ENCODE measurements at places on chromosomes 12 and 14.
A peak's percentile ranks its signal among the peaks of the same experiment; 100 is the strongest.

DNA sequence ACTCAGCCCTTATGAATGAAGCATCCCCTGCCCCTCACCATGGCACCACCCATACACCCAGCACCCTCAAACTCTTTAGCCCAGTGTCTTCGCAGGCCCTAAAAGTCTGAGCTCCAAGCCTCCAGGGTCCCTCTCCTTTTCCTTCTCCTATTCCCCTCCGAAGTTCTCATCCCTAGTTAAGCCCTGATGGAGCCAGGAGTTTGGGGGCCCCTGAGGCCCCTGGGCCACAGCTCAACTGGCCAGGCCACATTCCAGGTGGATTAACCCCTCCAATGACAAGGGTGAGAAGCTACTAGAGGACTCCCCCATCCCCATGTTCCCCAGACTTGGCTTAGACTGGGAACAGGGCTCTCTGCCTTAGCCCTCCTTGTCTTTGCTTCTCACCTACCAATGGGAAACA, 2.6 kb downstream of the RARG start:
- no peak for DNase-seq

GRCh38 chr14:39673270-39673711, 241.1 kb upstream of the FBXO33 start:
- DNase-seq = no peak

DNA sequence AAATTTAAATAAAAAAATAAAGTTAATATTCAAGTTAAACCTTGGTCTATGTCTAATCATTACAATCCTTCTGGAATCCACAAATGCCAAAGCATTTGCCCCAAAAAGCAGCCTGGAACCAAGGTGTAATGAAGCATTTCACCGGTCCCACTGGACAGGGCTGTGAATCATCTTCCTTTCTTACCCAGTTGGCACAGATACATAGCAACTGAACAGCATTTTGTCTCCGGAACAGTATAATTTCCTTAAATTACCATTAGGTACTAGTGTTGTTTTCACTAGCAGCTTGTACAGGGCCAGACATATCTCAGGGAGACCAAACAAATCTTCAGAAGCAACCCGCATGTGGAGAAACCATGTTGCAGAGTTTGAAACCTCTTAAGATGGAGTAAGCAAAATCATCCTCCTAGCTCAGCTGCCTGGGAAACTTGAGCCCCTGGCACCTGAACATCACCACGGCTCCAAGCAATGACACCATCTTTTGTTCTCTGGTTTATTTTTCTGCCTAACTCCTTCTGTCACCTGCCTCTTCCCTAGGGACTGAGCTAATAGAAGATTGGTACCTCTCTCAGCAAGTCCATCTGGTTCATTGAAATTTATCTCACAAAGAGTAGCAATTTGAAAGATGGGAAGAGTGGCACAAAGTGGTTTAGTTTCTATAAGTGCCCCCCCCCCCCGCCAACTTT, 17.9 kb upstream of the MDM1 start:
- DNase-seq = no peak

GRCh38 chr12:108447168-108447832, 67.8 kb upstream of the FICD start:
- no peak for DNase-seq

GRCh38 chr14:55277972-55278740, 6.9 kb downstream of the FBXO34 start:
- DNase-seq = no peak

- DNase-seq = no peak
Measured at GRCh38 chr12:55736076-55736475, 6.8 kb upstream of the GDF11 start.

DNA sequence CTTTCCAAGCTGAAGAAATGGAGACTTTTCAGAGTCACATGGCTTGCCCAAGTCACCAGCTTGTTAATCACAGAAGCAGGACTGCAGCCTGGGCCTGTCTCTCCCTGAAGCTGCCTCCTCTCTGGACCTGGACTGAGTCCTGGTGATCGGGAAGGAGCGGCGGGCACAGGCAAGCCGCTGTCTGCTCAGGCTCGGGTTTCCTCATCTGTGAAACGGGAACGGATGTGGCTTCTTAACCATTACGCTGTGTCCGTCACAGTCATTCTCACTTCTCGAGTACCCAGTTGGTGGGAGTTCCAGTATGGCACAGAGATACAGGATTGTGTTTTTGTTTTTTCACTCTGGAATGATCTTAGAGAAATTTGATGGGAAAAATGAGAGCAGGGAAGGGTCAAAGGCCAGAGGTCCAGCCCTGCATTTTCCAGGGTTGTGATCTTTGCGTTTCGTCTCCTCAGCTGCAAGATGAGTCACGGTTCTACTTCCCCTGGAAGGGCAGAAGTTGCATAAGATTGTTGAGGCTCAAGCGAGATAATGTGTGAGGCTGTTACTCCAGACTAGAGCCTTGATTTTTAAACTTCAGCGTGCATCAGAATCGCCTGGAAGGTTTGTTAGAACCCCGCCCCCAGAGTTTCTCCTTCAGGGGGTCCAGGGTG, 7.6 kb upstream of the LRTM2 start:
- DNase-seq = no peak

DNA sequence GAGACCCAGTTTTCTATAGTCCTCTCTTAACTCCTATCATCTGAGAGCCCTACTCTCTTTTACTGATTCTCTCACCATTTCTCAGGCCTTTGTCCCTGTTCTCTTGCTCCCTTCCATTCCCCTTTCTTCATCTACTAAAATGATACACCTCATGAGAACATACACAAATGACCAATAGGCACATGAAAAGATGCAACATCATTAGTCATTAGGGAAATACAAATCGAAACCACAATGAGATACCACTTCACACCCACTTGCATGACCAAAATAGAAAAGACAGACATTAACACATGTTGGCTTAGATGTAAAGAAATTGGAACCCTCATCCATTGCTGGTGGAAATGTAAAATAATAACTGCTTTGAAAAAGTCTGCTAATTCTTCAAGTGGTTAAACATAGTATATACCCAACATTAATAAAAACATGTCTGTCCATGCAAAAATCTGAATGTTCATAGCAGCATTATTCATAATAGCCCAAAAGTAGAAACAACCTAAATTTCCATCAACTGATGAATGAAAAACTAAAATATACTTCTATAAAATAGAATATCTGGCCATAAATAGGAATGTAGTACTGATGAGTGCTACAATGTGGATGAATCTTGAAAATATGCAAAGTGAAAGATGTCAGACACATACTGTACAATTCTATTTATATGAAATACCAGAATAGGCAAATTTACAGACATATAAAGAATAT, 66.0 kb downstream of the DENND5B start:
- DNase-seq = no peak

- DNase-seq = peak; percentile 66
Measured at GRCh38 chr12:123150275-123150743, 581 bp downstream of the PITPNM2 start.
